ENCODE measurements at places on chromosomes 2 and 18. TPM values are rescaled to one million over a fixed set of nuclear protein-coding genes. Genes with fewer than 3 reads are reported as not detected.

TGFA gene
- total RNA-seq = 15.6 TPM

UNC80 gene
- total RNA-seq = 0.06 TPM

DNA sequence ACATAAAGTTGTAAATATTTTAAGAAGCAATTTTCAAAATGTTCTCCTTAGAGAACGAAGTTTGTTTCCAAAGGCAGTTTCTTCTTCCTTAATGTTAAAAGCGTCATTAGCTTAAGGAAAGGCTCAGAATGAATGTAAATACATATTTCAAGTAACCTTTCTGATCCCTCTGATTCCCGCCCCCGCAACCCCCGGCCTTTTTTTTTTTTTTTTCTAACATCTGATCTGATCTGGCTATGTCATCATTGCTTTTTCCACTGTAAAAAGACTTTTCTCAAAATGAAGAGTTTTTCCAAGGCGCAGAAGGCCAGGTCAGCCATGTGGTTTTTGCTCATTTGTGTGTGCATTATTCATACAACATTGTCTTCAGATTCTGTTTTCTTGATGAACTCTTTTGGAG lies 57.1 kb upstream of the MEIS1 start:
- no peak overlapping the region for H3K27ac ChIP-seq
- H3K4me1 ChIP-seq = no peaks in the 10 kb centered on the region
- no peak overlapping the region for H3K4me3 ChIP-seq
- no peak for DNase-seq
- no peaks in the 10 kb centered on the region for H3K27me3 ChIP-seq

DNA sequence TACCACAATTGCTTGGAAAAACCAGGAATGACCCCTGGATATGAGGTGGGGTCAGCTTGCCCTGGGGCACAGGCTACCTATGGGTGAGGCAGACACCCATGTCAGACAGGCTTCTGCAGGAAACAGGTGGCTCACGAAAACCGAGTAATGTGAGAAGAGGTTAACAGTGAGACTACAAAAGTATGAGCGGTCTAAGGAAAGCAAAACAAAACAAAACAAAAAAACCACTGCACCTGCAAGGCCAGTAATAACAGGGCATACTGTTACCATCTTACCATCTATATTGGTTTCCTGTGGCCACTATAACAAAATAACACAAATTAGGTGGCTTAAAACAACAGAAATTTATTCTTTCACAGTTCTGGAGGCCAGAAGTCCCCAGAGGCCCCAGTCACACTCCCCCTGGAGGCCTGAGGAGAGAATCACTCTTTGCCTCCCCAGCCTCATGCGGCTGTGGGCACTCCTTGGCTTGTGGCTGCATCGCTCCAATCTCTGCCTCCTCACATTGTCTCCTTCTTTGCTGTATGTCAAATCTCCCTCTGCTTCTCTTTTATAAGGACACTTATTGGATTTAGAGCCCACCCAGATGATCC lies 86.6 kb upstream of the EPC2 start:
- DNase-seq = no peak
- no peaks in the 10 kb centered on the region for H3K4me1 ChIP-seq
- no peak overlapping the region for H3K27ac ChIP-seq
- H3K27me3 ChIP-seq = no peaks in the 10 kb centered on the region
- H3K4me3 ChIP-seq = no peak overlapping the region
- H3K36me3 ChIP-seq = no peaks in the 10 kb centered on the region

DNA sequence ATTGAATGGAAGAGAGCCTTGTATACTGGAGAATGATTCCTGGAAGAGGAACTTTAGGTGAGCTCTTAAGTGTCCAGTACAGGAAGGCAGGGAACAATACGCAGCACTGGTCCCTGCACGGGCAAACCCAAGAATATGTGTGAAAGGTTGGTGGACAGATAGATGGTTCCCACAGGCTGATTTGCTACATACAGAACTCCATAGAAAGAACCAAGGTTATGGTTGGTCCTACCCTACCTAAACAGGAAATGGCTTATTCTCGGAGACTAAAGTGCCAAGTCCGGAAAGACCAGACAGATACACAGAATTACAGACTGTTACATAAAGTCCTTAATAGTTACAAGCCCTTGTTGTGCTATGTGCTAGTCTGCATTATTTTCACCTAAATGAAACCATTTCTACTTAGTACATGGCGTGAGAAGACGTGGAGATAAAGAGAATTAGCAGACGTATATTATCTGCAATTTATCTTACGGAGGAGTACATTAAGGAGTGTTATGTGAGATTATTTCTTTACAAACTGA lies 1.2 kb downstream of the REV1 start:
- H3K4me3 ChIP-seq = peak overlapping the region; percentile 76
- no peaks in the 10 kb centered on the region for H3K36me3 ChIP-seq
- H3K4me1 ChIP-seq = peaks cover 7% of the 10 kb centered on the region
- H3K27me3 ChIP-seq = no peaks in the 10 kb centered on the region

Measured in left lung (tissue), 14 donors.